Activated CD8-positive, alpha-beta memory T cell treated with anti-CD3 and anti-CD28 coated beads for 4 hours (primary cell): ENCODE measurements at places on chromosomes 13 and 19.
A peak's percentile ranks its signal among the peaks of the same experiment; 100 is the strongest.

DNA sequence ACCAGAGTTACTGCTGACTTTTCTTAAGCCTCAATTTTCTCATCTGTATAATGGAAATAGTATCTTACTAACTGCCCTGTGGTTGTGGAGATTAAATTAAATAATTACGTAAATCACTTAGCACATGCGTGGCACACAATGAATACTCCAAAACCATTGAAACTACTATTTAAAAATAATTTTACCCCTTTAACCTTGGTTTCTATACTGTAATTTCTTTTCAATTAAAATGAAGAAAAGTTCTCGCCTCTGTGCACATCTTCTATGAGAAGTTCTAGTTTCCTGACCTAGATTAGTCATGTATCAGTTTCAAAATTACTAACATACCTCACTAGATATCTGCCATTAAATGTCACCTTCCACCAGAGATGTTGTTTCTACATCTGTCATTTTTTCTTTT lies 5.7 kb downstream of the SLITRK1 start:
- DNase-seq, result no peak

- peak; percentile 54 for DNase-seq
Observed at GRCh38 chr19:48319647-48320541, 5.5 kb upstream of the EMP3 start.

GRCh38 chr19:19276851-19277250 lies 3.8 kb upstream of the TM6SF2 start:
- DNase-seq, result no peak

DNA sequence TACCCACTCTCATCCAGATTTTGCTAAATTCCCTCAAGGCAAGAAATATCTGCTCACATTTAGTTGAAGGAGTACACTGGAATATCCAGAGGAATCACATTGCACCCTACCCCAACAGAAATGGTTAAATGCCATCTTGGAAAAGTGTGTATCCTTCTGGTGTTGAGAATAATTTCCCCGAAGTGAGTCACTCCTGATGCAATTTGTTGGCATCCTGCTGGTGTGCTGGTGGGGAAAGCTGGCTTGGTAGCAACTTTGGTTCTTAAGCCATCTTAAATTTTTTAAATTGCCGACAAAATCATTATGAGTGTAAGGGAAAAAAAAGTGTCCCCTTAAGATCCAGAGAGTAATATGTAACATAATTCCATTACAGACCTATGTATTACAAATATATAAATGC lies 337.3 kb upstream of the DACH1 start:
- no peak for DNase-seq

DNA sequence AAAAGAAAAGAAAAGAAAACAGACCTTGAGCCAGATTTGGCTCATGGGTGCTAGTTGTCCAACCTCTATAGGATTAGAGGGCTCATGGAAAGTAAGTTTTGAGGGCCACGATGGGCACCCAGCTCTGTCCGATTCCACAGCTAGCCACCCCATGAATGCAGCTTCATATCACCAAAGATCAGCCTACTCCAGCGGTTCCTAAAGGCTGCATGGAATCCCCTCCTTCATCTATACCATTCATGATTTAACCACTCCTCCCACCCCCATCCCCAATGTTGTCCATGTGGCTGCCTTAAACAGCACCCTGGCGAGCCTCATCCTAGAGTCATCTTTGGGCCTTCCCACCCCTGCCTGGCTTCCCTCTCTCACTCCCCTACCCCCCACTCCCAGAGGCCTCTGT lies 2.1 kb downstream of the MVB12A start:
- DNase-seq, result no peak

DNA sequence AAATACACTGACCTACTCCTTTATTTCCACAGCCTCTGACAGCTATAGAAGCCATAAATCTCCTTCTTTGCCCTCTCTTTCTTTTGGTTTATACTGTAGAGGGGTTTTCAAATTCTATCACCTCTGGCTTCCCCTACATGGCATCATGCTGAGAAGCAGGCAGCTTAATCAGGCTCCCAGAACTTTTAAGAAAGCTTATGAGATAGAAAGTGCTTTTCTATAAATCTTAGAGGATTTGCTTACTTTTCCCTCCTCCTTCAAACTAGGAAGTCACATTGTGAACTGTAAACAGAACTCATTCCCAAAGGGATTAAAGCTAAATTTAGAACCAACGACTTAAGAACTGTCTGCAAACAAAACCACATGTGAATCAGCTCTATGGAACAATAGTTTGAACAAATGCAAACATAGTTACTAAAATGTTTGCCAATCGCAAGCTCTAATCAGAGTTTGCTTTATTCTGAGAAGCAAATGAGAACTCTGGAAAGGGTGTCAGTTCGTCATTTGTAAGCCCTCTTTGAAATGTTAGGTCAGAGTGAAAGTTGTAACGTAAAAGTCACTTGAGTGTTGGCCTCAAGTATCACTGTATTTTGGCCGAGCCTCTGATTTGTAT lies 344.1 kb downstream of the RFC3 start:
- DNase-seq, result no peak

DNA sequence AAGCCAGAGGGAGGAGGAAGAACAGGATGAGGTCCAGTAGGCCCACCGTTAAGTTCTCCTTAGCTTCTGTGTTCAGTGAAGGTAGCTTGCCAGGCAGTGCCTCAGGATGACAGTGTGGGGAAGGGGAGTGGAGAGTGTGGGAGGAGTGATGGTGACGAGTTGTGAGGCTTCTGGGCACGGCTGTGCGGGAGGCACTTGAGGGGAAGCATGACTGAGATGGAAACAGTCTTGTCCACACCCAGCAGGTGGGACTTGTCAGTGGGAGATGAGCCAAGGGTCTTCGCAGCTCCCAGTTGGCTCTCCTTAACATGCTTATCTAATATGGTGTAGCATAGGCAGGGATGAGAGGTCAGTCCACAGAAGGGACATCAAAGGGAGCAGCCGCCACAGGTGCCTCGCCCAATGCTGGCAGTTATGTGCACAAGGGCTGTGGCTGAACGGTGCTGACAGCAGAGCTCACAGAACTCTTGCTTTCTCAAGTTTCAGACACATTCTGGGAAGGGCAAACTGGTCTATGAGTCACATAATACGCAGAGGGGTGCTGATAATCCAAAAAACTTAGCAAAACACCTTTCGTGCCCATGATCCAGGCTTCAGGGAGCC lies 47.5 kb downstream of the OXGR1 start:
- no peak for DNase-seq

DNA sequence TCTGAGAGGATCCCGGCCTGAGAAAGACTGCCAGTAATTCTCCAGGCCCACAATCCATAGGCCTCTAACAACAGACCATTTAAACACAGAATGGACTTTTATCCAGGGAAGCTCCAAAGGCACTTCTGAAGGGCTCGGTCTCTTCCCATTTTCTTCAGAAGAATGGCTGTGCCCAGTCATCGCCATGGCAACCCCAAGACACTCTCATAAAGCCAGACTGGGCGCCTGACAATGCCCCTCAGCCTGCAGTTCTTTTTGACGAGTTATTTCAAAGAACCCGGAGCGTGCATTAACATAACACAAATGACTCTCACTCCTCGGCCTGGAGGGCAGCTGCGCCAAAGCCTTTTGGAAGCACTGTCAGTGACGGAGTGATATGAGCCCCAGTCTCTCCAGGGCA lies 61.0 kb downstream of the RASA3 start:
- DNase-seq, result no peak

DNA sequence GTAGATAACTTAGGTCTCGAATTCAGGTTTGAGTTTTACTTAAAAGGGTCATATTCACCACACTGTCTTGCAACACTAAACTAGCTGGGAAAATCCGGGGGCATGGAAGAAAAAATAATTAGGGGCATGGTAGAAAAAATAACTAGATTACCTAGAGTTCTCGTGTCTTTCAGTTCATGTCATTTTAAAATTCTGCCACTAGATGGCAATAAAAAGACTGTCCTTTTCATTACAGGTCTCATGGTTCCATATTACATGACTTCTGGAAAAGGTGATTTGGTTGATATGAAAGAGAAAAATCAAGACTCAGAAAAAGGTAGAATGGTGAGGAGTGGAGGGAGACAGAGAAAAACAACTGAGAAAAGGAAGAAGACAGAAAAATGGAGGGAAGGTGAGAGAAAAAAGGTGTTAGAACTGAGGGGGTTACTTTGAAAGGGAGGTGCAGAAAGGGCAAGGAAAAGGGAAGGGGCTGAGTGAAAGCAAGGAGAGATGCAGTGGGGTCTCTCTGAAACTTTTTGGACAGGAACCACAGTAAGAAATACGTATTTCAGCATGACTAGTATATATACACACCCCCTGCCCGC lies 299.0 kb downstream of the KLF12 start:
- DNase-seq, result no peak

DNA sequence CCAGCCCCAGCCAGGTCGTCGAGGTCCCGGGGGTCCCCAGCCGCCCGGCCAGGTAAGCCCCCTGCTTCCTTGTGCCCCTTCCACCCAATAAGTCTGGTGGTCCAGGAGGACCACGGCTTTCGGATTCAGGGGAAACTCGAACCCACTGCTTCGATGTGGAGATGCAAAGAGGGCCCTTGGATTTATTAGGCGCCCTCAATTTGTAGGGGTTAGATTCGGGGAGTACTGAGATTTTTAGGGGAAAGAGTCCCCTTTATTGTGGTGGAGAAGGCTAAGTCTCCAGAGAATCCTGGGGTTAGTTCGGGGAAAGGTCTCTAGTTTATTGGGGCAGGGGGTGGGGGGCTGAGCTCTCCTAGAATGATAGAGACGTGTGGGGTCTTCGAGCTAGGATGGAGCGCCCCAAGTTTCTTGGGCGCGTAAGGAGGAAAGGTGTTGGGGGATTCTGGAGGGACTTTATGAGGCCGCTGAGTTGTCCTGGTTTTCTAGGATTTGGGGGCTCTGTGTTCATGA lies 3.8 kb upstream of the LTBP4 start:
- DNase-seq, result no peak
